NCI-H146 (cell line): ENCODE measurements at places on chromosomes 2 and 18.

DNA sequence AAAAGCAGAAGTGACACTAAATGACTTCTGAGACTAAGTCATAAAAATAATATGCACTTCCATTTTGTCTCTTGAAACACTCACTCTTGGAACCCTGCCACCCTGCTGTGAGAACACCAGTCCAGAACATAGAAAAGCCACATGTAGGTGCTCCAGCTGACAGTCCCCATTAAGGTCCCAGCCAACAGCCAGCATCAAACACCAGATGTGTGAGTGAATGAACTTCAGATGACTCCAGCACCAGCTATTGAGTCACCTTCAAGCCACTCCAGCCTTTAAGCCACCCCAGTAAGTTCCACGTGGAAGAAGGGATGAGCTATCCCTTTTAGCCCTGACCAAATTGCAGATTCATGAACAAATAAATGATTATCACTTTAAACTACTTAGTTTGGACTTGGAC, 31.5 kb upstream of the LGALSL start:
- no peak for DNase-seq

- DNase-seq, result no peak
Measured at GRCh38 chr2:25377822-25378421, 36.2 kb upstream of the DNMT3A start.

- DNase-seq, result no peak
Measured at GRCh38 chr2:42788882-42789281, 3.5 kb downstream of the HAAO start.

- DNase-seq, result no peak
Measured at GRCh38 chr2:132623096-132623839, 46.7 kb downstream of the LYPD1 start.

GRCh38 chr2:173358616-173359015, 3.9 kb downstream of the CDCA7 start:
- DNase-seq, result no peak

DNA sequence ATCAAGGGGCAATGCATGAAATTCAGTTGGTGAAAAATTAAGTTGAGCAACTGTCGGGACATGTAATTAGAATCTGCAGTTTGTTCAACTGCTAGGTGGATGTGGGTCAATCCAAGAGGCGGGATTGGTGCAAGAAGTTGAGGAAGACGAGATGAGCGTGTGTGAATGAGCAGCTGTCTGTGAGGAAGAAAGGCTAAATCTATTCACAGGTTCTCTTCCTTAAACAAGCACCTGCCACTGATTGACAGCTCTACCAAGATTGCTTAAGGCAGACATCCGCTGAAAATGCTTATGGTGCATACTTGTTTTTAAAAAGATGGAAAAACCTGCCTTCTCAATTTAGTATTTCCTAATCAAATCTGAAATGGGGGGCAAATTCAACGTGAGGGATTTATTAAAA, 323.4 kb upstream of the THUMPD2 start:
- no peak for DNase-seq

- no peak for DNase-seq
Measured at GRCh38 chr2:158893026-158893425, 75.4 kb upstream of the TANC1 start.
